Spleen (tissue), 13 donors: ENCODE measurements at places on chromosomes 13 and 19. TPM values are rescaled to one million over a fixed set of nuclear protein-coding genes. Genes with fewer than 3 reads are reported as not detected.

GRCh38 chr19:6032381-6032780, 54.4 kb upstream of the RANBP3 start:
- no peak for DNase-seq

DNA sequence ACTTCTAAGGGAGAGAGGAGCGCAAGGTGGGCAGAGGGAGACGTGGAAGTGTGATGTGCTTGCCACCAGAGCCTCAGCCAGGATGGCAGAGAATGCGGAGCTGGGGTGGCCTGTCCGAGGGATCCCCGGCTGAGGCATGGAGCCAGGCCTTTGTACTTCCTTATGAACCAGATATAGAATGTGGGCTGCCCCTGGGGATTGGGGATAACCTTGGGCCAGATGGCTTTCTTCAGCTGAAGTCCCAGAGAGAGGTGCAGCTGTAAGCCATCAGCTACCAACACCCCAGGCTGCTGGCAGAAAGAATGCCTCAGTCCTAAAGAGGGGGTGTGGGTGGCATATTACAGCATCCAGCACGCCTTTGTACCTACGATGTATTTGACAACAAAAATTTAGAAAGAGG, 25.5 kb upstream of the FBXO17 start:
- DNase-seq, result no peak

- no peak for DNase-seq
Observed at GRCh38 chr13:94233401-94233800, 246.1 kb downstream of the DCT start.

- DNase-seq, result no peak
Observed at GRCh38 chr13:76385586-76385985, 500.6 kb downstream of the KCTD12 start.

DNA sequence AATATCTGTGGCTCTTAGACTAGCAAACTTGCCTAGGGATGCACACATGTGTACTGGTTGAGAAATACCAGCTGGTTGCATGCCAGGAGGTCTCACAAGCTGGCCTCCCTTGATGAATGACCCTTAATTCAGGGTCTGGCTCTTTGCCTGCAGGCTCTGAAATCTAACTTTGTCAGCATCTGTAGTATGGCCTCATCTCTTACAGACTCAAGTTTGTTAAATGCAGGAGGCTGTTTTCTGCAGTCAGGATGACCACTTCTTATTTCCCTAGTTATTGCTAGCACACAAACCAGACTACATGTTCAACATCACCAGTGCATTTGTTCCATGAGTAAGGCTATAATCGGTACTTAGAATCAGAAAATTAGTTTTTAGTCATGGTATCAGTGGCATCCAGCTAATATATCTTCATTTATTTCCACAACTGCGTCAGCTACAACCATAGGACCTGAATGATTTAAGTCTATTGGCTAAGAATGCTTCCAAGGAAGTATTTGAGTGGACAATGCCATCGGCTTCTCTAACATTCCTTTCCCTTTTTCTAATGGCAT, 23.3 kb upstream of the POSTN start:
- no peak for DNase-seq

DNA sequence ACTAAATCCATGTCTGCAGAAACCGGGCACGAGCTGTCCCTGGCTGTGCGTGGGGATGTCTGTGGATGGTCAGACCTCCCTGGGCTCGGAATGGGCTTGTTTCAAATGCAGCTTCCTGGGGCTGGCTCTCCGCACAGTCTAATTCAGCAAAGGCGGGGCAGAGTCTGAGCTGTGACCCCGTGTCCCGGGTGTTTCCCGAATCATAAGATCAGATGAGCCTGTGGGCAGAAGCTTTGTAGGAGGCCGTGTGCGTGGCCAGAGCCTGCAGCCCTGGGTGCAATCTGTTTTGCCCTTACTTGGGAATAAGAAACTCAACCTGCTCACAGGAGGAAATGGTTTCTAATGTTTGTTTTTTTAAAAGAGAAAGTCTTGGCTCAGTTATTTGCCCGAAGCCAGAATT, 13.9 kb upstream of the GNA11 start:
- no peak for DNase-seq

DNA sequence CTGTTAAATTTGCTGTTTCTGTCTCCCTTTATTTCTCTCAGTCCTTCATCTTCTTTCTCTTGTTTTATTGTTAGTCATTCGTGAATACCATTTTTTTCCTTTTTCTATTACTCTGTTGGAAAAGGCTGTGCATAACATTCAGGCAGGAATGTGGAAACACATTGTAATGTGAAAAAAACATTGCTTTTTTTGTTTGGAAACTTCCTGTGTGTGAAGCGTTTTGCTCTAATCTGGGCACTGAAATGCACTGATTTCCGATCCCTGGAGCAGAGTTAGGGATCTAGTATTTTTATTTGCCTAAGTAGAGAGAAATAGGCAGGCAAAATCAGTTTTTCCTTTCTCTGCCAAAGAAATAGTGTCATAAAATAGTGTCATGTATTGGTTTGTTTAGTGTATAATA, 155.5 kb downstream of the PCCA start:
- no peak for DNase-seq

- DNase-seq, result peak; percentile 31
Observed at GRCh38 chr13:111382877-111383276, 62.4 kb downstream of the TEX29 start.

Gene AMER2
- not detected for polyA plus RNA-seq

Gene ZNF738
- 5.4 TPM for polyA plus RNA-seq

Gene TLE6
- 1.9 TPM for polyA plus RNA-seq

Gene NANOS3
- 0.99 TPM for polyA plus RNA-seq

Gene OR7C1
- polyA plus RNA-seq, result not detected

Gene MEF2B
- polyA plus RNA-seq, result 15.5 TPM
